ENCODE measurements at places on chromosomes 3 and 15.

- H3K27me3 ChIP-seq, result no peaks in the 10 kb centered on the region
- no peaks in the 10 kb centered on the region for H3K36me3 ChIP-seq
- no peak overlapping the region for H3K27ac ChIP-seq
- no peak for DNase-seq
Observed at GRCh38 chr3:32630266-32630665, 54.7 kb upstream of the CNOT10 start.

DNA sequence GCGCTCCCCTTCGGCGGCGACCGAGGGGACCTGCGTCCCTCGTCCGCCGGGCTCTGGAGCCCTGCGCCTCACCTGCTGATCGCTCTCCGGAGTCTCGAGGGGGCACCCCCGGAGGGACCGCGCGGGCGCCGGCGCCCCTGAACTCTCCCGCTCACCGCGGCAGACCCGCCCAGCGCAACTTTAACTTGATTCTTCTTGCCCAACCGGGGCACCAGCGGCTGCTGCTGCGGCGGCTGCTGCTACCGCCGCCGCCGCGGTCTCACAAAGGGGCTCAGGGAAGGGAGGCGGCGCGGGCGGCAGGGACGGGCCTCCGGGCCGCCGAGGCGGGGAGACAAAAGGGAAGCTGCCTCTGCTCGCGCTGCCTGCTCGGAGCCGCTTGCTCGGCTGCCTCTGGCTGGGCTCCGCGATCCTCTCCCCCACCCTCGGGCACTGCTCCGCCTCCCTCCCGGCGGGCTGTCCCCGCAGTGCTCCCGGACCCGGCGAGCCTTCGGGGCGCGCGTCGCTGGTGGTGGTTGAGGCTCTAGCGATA lies at the start of gene PPM1L:
Gene PPM1L (plus strand): TSS at position 456 of the 529 bp plus-strand sequence.
- peak; percentile 31 for DNase-seq
- peak within 1 kb of the TSS; percentile 74 for H3K27ac ChIP-seq
- H3K4me3 ChIP-seq, result peak within 1 kb of the TSS; percentile 69

GRCh38 chr3:94996743-94997142 lies 933.9 kb downstream of the NSUN3 start:
- no peak overlapping the region for H3K4me3 ChIP-seq
- no peaks in the 10 kb centered on the region for H3K36me3 ChIP-seq
- no peak for DNase-seq
- H3K27me3 ChIP-seq, result no peaks in the 10 kb centered on the region

GRCh38 chr15:57761562-57761961 lies 55.0 kb downstream of the POLR2M start:
- H3K4me3 ChIP-seq, result no peak overlapping the region
- no peak for DNase-seq
- H3K4me1 ChIP-seq, result no peaks in the 10 kb centered on the region
- H3K27me3 ChIP-seq, result no peaks in the 10 kb centered on the region
- no peaks in the 10 kb centered on the region for H3K36me3 ChIP-seq
- no peak overlapping the region for H3K27ac ChIP-seq

DNA sequence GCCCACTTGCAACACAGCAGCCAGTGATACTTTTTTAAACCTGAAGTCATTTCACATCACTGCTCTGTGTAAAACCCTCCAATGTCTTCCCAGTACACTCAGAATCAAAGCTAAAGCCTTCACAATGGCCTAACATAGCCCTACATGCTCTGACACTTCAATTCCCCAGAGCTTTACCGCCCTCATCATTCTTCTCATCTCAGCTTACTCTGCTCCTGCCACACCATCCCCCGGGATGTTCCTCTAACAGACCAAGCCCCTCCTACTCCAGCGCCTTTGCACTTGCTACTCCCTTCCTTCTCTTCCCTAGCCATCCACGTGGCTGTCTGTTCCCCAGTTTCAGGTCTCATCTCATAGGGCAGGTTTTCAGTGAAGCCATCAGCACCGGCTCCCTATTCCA lies 194.0 kb downstream of the SSR3 start:
- H3K4me1 ChIP-seq, result no peaks in the 10 kb centered on the region
- DNase-seq, result no peak
- no peaks in the 10 kb centered on the region for H3K36me3 ChIP-seq
- H3K27me3 ChIP-seq, result no peaks in the 10 kb centered on the region
- no peak overlapping the region for H3K4me3 ChIP-seq

Measured in fibroblast of lung (primary cell).